ENCODE measurements at places on chromosomes 3 and 15.

- no peak for DNase-seq
Measured at GRCh38 chr3:17187589-17188184, 302.9 kb downstream of the PLCL2 start.

DNA sequence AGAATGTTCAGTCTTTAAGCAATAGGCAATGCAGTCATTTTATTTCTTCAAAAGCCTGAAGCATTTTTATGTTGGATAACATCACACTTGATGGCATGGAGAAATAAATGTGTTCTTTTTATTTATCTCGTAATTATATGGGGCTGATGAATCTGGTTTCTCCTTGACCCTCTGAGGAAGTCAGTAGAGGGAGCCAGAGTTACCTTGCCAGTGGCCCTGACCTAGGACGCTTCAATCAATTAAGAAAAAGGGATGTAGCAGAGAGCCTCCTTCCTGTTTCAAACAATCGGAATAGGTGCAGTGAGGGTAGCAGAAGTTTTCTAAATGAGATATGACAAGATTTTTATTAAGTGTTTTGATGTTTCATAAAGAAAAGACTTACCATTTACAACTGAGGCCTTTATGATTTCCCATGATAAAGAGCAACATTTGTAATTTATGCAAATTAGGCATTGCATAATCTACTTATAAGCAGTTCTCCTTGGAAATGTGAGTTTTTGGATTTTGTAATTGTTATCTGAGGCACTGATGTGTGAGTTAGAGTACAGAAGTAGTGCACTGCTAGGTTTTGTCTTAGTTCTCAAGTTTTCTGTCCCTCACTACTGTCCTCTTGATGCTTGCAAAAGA lies 129.1 kb downstream of the RAP2B start:
- no peak for DNase-seq

- DNase-seq = peak; percentile 34
Measured at GRCh38 chr3:15310491-15311370, 21.7 kb downstream of the SH3BP5 start.

DNA sequence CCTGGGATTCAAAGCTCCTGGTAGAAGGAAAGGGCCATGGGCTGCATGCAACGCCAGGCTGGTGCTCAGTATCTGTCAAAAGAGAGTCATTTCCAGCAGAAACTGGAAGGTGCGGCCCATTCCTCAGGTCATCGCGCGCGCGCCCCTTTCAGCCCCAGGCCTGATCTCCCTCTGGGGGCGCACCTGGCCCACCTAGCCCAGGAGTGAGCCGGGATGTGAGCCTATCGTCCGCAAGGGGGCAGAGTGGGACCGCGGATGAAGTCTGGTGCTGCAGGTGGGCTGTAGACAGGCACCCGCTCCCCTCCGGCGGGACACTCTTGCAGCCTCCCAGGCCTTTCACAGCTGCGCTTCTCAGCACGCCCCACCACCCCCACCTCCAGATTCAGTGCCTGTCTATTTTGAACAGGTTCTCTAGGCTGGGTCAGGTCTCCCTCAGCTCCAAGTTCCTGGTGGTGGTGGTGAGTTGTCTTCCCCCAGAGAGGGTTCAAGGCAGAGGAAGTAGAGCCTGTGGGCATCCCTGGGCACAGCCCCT lies 5.8 kb upstream of the RPL29 start:
- peak; percentile 64 for DNase-seq

- DNase-seq = no peak
Measured at GRCh38 chr3:71984843-71985613, 200.1 kb upstream of the PROK2 start.

- DNase-seq = no peak
Measured at GRCh38 chr3:27616031-27616430, 106.1 kb downstream of the EOMES start.

DNA sequence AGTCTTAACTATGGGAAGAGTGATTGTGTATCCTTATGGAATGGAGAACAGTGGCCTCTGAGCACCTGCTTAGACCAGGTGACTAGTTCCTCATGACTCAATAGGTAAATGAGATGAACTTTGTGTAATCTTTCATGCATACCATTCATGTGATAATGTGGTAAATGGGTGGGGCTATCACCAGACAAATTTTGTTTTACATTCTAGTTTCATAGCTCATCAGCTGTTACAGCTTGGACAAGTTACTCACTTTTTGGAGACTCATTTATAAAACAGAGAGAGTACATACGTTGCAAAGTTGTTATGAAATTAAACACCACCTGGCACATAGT lies 103.7 kb upstream of the TGFBR2 start:
- no peak for DNase-seq

- no peak for DNase-seq
Measured at GRCh38 chr3:192063570-192063969, 602.6 kb downstream of the PYDC2 start.

- DNase-seq = no peak
Measured at GRCh38 chr15:41483115-41483514, 10.6 kb upstream of the ITPKA start.

DNA sequence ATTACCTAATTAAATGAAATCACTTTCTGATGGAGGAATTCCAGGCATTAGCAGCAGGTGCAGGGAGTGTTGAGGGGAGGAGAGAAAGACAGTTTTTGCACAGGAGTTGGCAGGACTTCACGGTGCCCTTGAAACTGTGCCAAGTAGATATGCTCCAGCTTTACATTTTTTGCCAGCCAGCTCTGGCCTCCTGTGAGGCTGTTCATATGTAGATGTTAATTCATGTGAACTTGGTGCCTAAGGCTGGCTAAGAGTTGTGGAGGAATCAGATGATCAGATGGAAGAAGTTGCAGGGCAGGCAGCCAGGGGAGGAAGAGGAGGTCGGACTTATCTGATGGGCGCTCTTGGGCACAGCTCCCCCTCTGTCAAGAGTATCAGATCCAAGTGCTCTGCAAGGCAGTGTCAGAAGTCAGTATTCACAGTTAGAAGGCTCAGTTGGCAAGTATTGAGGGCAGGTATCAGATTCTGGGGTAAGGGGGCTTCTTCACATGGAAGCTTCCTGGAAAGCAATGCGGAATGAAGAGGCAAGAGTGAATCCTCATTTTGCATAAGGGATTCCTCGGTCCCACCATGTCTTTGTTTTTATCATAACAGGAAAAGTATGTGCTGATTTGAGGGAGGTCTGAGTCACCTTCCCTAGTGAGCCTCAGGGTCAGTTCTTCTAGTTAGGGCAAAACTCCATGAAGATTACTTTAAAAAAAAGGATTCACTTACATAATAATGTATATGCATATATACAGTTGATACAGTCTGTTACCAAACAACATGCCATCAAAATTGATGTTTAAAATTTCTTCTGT lies 172.6 kb upstream of the UMPS start:
- DNase-seq = no peak

DNA sequence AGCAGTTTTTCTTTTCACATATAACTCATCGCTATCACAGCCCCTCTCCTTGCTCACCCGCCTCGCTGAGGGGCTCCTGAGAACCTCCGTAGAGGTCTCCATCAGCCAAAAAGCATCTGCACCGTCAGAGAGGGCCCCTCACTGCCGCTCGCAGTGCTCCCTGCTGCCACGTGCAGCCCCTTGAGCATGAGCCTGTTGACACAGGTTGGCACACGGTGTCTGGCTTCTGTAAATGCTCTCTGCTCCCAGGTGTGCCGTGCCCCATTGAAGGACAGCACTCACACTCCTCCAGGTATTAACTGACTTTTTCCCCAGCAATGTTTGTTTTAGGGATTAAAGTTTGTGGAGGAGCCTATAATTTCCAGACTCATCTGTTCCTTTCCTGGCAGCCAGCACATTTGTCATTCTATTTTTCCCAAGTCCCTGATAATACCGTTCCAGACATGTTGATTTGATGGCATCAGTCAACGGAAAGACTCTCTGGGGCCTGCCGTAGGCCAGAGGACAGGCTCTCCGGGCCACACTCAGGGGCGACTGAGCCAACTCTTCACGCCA lies 2.1 kb upstream of the FURIN start:
- DNase-seq = no peak

DNA sequence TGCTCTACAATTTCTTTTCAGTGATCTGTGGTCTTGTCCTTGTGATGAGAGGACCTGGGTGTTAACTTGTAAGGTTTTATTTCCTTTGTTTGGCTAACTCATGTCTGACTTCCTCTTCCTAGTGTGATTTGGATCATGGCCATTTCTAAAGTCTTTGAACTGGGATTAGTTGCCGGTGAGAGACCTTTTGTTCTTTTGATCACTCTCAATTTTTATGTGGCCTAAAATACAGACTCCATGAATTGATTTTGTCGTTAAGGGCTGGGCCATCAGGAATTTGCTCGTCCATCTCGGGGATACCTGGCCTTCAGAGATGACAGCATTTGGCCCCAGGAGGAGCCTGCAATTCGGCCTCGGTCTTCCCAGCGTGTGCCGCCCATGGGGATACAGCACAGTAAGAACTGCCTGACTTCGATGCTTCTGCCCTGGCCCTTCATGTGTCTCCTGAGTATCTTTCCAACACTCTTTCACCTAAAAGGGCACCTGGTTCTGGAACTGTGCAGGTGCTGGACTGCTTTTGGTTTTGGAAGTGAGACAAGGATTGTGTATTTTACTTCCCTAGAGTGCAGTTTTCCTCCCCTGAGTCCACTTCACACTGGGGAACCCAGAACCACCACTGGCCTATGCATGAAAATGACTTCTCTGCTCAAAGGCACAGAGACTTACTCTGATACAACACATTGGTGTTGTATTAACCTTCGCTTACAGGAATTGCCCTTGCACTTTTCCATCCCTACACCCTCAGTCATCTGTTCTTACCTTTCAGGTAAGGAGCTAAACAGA lies 13.1 kb upstream of the LRRC2 start:
- DNase-seq = no peak

DNA sequence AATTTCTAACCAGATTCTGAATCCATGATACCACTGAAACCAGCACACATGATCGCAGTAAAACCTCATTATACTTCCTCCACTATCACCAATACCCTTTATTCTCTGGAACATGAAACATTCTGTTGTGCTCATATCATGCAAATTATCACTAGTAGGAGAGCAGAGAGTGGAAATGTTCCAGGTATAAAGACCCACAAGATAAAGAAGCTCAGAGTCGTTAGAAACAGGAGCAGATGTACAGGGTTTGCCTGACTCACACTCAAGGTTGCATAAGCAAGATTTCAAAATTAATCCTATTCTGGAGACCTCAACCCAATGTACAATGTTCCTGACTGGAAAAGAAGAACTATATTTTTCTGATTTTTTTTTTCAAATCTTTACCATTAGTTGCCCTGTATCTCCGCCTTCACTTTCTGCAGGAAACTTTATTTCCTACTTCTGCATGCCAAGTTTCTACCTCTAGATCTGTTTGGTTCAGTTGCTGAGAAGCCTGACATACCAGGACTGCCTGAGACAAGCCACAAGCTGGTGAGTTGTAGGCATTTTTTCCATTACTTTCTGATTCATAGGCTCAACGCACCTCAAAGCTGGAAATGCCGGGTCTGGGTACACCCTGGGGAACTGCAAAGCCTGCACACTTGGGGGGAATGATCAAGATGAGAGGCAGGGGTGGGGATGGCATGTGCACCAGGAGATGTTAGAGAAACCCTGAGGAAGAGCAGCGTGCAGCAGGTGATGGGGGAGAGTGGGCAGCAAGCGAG lies at the start of gene CCR2:
TSS of gene CCR2 (plus strand) at position 465 of the 764 bp plus-strand sequence. CDS start 3,417 bp downstream, outside the sequence.
- DNase-seq = no peak

GRCh38 chr3:118968111-118968510 lies 66.5 kb downstream of the IGSF11 start:
- DNase-seq = no peak

DNA sequence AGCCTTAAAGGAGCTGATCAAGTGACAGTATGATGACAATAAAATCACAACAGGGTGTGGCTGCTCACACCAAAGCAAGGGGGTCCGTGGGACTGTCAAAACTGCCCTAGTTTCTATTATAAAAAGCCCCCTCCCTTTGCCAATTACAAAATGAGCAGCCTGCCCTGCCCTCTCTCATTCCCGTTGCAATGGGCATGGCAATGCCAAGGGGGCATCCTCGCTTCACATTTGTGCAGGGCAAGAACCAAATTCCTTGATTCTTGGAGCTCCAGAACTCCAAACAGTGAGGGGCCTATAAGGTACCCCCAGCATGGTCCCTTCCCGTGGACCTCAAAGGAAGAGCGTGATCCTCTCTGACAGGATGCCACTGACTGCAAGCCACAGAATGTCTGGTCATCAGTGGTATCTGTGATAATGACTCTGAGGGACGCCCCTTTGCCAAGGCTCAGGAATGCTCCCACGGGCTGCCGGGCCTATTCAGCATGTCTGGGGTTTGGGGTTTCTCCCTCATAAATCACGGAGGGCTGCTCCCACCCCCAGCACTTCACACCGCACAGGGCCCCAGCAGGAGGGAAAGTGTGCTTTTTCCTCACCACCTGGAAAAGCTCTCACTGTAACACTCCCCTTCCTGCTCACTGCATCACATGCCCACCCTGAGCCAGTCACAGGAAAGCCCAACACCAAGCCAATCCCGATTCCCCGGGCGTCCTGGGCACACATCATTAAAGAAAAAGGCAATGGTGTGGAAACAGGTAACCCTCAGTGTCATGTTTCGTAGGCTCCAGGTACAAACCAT lies 105.1 kb upstream of the TRPM1 start:
- no peak for DNase-seq

- DNase-seq = no peak
Measured at GRCh38 chr15:70503073-70503745, 260.1 kb downstream of the UACA start.

DNA sequence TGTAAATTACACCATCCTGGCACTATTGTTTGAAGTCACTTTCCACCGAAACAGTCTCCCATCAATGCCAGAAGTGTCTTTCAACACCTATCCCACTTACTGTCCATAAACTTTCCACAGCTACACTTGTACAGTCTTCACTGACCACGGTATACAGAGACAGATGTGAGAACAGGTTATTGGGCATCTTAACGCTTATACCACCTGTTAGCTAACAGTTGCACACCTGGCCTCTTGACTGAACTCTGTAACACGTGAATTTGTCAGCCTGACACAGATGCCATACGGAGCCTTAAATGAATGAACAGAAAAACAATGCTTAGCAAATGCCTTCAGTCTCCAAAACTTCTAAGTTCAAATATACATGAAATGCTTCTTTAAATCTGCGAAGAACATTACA lies 440.5 kb downstream of the SHQ1 start:
- no peak for DNase-seq

GRCh38 chr3:136645915-136646314 lies 106.3 kb downstream of the STAG1 start:
- no peak for DNase-seq

DNA sequence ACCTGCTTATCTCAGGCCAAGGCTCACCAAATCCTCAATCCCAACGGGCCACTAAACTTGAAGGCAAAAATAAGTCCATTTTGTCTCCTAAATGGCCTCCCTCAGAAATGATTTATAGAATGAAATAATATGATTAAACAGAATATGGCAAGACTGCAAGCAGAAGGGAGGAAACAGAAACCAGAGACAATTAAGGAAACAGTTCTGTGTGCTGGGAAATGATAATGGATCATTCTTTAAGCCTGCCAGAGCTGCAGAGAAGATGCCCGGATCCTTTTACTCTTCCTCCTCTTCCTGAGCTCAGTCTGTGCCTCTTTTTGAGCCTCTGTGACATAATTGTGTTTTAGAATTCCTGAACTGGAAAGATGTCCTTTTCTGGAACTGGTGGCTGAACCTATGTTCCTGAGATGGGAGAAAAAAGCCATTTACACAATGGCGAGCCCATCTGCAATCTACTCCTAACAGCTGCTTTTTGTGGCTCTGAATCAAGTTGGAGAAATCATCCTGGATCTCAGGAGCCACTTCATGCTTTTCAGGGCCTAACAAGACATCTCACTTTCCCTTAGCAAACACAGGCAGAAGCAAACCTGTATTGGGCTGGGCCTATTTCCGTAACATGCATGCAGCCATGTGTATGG lies 2.8 kb upstream of the ABHD2 start:
- DNase-seq = no peak

Measured in activated CD8-positive, alpha-beta memory T cell treated with anti-CD3 and anti-CD28 coated beads for 4 hours (primary cell).